Stimulated activated CD8-positive, alpha-beta memory T cell treated with anti-CD3 and anti-CD28 coated beads, Interleukin-7, amount 100 ng/mL, for 1 hour (primary cell): ENCODE measurements at places on chromosomes 6 and 20.

DNA sequence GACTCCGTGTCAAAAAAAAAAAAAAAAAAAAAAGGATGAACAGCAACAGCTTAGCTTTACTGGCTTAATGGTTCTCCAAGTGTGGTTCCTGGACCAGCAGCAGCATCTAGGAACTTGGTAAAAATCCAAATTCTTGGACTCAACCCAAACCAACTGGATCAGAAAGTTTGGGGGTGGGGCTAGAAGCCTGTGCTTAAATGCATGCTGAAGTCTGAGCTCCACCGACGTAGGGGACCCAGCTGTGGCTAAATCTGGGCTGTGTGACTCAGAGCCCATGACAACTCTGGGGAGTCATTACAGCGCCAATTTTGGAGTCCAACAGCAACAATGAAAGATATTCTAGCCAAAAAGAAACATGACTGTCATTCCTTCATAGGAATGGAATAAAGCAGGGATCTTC lies 13.6 kb upstream of the CHD6 start:
- no peak for DNase-seq

- no peak for DNase-seq
Measured at GRCh38 chr20:19466206-19466928, 253.9 kb downstream of the SLC24A3 start.

DNA sequence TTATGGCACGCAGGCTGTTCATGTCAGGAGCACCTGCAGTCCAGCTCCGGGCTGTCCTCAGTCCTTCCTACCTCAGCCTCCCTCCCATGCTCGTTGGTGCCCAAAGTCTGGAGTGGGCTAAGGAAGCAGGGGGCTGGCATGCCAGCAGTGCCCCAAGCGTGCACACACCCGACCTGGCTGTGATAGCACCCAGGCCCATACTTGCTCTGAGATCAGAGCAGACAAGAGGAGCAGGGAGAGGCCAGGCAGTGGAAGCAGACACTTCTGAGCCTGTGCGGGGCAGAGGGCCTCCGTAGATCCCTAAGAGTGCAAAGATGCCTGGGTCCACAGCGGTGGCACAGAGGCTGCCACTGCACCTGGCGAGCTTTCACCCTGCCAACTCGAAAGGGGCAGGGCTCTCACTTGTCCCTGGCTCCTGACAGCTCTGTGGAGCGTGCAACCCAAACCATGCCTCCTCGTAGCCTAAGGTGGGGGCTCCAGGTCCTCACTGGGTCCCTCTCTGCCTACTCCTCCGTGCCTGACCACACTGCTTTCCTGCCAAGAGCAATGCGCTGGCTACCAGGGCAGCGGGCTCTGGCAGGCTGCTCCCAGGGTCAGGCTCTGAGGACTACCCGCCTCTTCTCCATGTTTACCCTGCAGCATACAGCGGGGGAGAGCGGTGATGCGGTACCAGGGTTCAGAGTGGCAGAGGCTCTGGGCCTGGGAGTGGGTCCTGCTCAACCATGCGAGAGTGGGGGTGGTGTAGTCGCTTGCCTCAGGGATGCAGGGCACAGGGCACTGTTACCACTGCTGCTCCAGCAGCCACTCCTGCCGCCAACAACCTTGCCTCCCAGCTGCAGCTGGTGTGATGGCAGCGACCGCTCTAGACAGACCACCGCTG lies 59.5 kb downstream of the MANEA start:
- no peak for DNase-seq

- no peak for DNase-seq
Measured at GRCh38 chr6:144335914-144336313, 50.8 kb downstream of the UTRN start.

- DNase-seq, result no peak
Measured at GRCh38 chr20:58251979-58252591, 23.6 kb upstream of the ANKRD60 start.

GRCh38 chr6:129542705-129543104 lies 167.3 kb downstream of the ARHGAP18 start:
- no peak for DNase-seq

DNA sequence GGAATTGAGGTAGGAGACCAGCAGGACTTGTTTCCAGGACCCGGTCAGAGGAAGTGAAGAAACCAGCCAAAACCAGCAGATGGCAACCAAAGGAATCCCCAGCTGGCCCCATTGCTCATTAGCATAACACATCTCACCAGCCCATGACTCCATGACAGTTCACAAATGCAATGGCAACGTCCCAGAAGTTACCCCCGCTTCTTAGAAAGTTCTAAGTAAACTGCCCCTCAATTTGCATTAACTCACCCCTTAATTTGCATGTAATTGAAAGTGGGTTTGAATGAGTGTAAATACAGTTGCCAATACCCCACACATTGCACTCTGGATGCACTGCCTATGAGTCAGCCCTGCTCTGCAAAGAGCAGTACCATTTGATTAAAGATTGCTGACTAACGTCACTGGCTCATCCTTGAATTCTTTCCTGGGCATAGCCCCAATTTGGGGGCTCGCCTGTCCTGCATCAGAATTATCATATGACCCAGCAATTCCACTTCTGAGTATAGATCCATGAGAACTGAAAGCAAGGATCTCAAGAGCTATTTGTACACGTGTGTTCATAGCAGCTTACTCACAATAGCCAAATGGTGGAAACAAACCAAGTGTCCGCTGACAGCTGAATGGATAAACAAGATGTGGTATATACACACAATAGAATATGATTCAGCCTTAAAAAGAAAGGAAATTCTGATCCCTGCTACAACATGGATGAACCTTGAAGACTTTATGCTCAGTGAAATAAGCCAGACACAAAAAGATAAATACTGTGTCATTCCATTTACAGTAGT lies 36.4 kb downstream of the MYLK4 start:
- DNase-seq, result no peak

DNA sequence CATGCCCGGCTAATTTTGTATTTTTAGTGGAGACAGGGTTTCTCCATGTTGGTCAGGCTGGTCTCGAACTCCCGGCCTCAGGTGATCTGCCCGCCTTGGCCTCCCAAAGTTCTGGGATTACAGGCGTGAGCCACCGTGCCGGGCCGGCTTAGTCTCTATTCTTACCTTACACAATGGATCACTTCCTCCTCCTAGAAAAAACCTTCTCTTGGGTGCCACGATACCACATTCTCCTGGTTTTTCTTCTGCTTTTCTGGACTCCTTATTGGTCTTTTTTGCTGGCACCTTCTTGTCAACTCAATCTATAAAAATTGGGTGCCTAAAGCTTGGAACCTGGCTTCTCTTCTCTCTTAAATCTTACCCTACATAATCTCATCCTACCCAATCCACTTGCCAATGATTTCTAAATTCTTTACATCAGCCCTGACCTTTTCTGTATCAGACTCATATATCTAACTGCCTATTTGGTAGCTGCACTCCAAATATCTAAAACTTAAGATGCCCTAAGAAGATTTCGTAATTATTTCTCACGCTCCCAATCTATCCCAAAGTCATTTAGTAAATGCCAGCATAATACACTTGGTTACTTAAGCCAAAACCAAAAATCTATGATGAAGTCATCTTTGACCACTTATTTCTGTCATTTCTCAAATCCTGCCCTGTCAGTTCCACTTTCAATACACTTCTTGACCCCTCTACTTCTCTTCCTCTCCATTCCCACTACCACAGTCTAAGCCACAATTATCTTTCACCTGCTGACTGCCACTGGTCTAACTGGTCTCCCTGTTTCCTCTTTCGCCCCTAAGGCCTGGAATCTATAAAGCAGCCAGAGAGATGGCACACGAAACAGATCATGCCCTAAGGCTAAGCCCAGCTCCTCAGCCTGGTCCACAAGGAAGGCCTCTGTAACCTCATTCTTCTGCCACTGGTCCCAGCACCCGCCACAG lies 43.2 kb downstream of the ELMO2 start:
- DNase-seq, result no peak

DNA sequence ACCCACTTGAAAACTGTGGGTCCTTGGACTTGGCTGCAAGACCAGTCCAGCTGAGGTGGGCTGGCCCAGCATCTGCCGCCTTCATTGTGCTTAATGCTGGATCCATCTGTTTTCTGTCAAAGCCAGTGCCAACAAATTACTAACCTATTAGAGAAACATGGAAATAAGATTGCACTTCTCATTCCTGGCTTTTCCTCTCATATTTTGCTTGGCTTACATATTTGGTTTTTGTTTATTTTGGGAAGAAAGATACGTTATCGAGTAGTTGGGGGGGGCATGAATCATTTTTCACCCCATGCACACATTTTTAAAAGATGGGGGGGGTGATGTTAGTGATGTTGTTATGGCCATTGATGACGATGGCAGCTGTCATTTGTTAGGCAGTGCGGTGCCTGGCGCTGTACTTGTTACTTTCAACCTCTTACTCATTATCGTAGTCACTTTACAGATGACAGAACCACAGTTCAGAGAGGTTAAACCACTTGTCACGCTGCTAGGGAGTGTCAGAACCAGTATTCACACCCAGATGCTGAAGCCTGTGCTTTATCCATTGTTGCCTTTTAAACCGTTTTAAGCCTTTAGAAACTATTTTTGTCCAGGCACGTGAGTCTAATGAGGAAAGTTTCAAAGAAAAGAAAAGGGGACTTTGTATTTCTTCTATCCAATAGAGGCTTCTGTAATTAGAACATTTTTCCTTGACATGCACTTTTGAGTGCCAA lies 180.0 kb downstream of the TMEM242 start:
- DNase-seq, result peak; percentile 10

DNA sequence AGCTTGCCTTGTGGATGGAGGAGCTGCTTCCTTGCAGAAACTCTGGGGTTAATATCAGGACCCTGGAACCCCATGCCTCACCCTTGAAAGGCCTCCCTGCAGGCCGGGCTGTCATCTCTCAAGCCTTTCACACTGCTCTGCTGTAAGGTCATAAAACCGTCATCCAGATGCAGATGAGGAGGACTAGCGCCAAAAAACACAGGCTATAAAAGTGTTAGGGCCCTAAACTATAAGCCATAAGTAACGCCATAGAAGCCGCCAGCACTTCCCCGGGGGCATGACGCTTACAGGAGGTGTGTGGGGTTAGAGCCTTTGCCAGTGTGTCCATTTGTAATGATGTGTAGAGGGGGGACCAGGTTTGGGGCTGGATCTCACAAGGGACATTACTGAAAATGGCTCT lies 47.6 kb downstream of the CDH4 start:
- DNase-seq, result no peak

DNA sequence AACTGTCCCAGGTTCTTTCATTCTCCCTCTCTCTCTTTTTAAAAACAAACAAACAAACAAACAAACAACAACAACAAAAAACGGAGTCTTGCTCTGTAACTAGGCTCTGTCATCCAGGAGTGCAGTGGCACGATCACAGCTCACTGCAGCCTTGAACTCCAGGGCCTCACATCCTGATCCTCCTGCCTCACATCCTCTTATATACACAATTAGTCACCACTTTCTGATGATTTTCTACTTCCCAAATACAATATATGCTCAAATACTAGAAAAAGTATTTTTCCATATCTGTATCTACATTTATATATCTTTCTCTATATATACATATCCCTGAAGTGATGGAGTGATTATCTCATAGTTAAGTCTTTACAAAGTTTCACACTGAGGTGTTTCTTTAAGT lies 170.7 kb downstream of the EPHA7 start:
- DNase-seq, result no peak

- DNase-seq, result no peak
Measured at GRCh38 chr6:42009844-42010184, 40.5 kb upstream of the TAF8 start.

- DNase-seq, result no peak
Measured at GRCh38 chr20:56764671-56765070, 135.6 kb downstream of the TFAP2C start.

DNA sequence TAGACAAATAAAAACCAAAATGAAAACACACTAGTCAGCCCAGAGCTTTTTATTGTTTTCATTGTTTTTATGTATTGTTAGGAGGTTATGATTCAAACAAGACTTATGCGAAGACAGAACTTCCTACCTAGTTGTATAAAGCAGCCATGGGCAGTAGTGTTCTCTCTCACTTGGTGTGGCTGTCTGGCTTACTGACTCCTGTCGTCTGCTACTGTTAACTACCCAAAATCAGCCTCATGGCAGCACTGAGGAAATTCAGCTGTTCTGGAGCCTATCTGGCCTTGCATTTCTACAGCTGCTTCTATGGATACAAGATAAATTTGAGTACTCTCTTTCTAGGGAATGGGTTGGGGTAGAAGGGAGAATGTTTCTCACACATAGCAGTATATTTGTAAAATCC lies 20.4 kb downstream of the VTA1 start:
- DNase-seq, result no peak

- no peak for DNase-seq
Measured at GRCh38 chr6:35038076-35038475, 103.1 kb downstream of the TCP11 start.

- DNase-seq, result no peak
Measured at GRCh38 chr6:32558426-32559057, 28.5 kb upstream of the HLA-DRB5 start.

- DNase-seq, result no peak
Measured at GRCh38 chr6:105514306-105514705, 111.4 kb upstream of the PREP start.

- no peak for DNase-seq
Measured at GRCh38 chr20:10469599-10469998, 34.5 kb downstream of the SLX4IP start.

- no peak for DNase-seq
Measured at GRCh38 chr6:142489722-142490610, 188.2 kb downstream of the ADGRG6 start.

GRCh38 chr6:134317471-134318131 lies at the start of gene SGK1:
Gene SGK1 (minus strand): TSS chr6:134318112. CDS start chr6:134317460, 652 bp downstream.
- DNase-seq, result no peak

GRCh38 chr20:57948180-57948955 lies 238.6 kb upstream of the PMEPA1 start:
- no peak for DNase-seq

GRCh38 chr20:11917663-11918062 lies at the start of gene BTBD3:
Gene BTBD3 (plus strand): TSS chr20:11917893. CDS start chr20:11918276, 383 bp downstream.
- DNase-seq, result no peak
